ENCODE measurements at places on chromosomes 13 and 19.

- no peak for DNase-seq
Measured at GRCh38 chr13:94816256-94816655, 103.9 kb upstream of the SOX21 start.

DNA sequence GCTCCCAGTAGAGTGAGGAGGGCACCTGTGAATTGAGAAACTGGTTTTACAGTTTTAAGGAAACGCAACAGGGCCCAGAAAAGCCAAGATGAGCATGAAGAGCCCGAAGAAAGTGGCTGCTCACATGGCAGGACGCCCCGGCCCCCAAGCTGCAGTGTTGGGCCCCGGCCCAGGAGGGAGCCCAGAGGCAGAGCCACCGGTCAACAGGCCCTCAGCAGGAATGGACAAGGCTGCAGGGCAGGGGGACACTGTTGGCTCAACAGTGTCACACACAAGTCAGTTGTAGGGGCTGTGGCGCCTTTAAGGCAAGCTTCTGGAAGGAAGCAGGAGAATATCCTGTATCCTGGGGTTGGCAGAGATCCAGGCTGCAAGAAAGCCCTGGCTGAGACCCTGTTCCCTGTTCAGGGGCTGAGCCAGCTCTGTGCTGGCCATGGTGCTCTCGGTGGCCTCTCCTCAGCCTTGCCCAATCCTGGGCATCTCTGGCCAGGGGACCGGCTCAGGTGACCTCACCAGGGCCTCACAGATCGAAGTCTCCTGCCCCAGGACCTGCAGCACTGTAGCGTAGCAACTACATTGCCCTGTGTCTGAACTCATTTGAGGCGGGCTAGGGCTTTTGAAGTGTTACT, 28.0 kb downstream of the UPF1 start:
- no peak for DNase-seq

GRCh38 chr13:44857061-44857460, 132.2 kb downstream of the NUFIP1 start:
- no peak for DNase-seq

GRCh38 chr13:93751117-93751516, 524.5 kb downstream of the GPC6 start:
- no peak for DNase-seq

DNA sequence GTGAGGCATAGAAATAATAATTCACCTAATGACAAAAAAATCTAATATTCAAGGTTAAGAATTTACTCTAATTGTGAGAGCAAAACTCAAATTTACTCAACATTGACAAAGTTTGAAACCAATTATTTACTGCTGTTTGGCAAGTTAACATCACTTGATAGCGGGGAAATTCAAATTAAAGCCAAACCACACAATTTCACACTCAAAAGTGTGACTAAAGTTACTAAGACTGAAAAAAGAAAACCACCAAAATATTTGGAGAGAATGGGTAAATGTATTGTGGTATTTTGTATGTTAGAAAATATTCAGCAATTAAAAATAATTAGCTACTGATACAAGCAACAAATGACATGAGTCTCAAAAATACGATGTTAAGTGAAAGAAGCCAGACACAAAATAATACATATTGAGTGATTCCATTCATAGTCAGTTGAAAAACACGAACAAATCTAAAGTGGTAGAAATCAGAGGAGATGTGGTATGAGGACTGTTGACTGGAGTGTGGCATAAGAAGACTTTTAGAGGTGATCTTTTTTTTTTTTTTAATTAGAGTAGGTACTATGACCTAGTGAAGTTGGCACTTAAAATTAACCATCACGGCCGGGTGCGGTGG, 541.4 kb upstream of the ATXN8OS start:
- no peak for DNase-seq

DNA sequence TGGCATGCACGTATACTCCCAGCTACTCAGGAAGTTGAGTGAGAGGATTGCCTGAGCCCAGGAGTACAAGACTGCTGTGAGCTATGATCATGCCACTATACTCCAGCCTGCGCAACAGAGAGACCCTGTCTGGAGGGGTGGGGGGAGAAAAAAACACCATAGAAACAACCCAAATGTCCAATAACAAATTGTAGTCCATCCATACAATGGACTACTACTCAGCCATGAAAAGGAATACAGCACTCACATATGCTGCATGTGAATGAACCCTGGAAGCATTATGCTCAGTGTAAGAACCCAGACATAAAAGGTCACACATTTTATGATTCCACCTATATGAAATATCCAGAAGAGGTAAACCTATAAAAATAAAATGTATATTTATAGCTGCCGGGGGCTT, 42.3 kb downstream of the CD320 start:
- DNase-seq, result no peak

DNA sequence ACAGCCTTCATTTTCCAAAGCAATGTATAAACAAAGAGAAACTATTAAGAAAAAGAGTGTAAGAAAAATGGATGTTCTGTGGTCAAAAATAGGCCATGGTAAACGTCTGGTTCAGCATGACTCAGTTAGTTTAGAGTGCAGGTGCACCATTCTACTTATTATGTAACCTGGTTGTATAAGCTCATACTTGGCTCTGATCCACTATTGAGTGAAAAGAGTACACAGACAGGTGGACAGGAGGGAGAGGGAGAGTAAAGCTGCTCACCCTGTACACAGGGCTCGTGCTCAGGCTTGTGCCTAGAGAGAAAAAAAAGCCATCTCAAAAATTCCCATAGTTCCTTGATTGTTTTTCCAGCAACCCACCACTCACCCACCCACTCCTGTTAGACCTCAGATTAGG, 85.8 kb upstream of the ZNF91 start:
- no peak for DNase-seq

- DNase-seq, result no peak
Measured at GRCh38 chr19:1431759-1432506, 6.3 kb upstream of the RPS15 start.

- DNase-seq, result no peak
Measured at GRCh38 chr13:41463838-41464602, 6.7 kb downstream of the RGCC start.

DNA sequence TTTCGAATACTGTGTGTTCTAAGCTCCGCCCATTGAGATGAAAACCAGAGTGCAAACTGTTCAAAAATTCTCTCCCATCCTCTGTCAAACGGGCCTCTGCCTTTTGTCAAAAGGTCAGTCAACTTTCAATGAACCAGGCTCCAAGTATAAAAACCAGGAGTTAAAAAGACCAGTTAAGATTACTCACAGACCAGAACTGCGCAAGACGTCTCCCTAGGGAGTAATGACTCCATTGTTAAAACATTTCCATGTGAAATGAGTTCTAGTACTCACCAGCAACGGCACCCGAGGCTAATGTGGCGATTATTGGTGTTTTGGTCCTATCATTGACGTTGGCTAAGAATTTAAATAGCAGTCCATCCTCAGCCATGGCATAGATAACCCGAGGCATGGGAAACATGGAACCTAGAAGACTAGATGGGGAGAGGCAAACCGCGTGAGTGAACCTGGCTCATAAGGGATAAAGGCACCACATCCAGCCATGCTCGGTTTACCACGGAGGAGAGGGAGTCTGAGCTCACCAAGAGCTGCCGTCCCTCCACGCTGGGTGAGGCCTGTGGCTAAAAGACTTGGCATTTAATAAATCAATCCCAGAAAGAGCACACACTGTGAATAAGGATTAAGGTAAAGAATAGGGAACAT, 73.3 kb downstream of the SLC7A1 start:
- peak; percentile 71 for DNase-seq

- no peak for DNase-seq
Measured at GRCh38 chr13:86684402-86684801, 885.2 kb upstream of the SLITRK6 start.

- no peak for DNase-seq
Measured at GRCh38 chr13:65342541-65343337, 1887.4 kb downstream of the PCDH9 start.

GRCh38 chr19:11100049-11100448, 10.8 kb downstream of the LDLR start:
- no peak for DNase-seq

GRCh38 chr13:74912898-74913297, 569.1 kb downstream of the TBC1D4 start:
- no peak for DNase-seq

- DNase-seq, result peak; percentile 72
Measured at GRCh38 chr19:17889609-17890214, 18.0 kb downstream of the SLC5A5 start.

DNA sequence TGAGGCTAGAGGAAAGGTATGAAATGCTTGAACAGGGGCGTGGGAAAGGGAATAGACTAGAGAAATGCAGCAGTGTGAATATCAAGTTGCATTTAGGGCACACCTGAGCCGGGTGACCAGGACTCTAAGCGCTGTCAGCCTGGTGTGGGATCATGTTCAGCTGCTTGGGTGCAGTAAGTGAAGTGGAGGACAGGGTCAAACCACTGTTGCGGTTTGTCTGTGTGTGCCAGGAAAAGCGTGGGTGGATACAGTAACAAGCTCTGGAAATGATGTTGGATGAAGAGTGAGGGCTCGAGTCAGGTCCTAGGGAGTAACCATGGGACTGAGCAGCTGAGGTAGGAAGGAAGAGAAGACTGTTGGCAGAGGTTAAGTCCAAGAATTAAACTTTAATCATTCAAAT, 15.8 kb downstream of the DGKH start:
- no peak for DNase-seq

DNA sequence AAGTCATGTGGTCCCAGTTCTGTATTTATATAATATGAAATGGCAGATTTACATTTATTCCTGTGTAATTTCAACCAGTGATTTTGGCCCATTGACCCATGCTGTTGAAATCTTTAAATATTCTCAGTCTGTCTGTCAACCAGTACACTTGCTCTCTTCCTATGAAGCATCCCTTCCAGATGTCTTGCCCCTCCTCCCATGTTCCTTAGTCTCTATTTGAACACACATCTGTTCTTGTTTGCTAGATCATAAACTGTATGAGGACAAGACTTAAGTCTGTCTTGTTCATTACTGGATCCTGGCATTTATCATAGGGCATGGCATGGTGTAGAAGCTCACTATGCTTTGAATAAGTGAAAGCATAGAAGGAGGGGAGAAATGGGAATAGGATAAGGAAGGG, 34.9 kb downstream of the STARD13 start:
- no peak for DNase-seq

- no peak for DNase-seq
Measured at GRCh38 chr13:35917252-35917941, 213.8 kb downstream of the DCLK1 start.

- peak; percentile 20 for DNase-seq
Measured at GRCh38 chr13:74695021-74695800, 561.0 kb upstream of the KLF12 start.
